Left renal pelvis (tissue), 4 donors: ENCODE measurements at places on chromosomes 1 and 21. TPM values are rescaled to one million over a fixed set of nuclear protein-coding genes. Genes with fewer than 3 reads are reported as not detected.

- DNase-seq: no peak
These were observed 122.7 kb downstream of the RYR2 start for GRCh38 chr1:237164406-237165352.

- DNase-seq: no peak
These were observed 52.5 kb downstream of the DISC1 start for GRCh38 chr1:231679109-231679508.

GRCh38 chr1:116674011-116674531 lies 6.5 kb upstream of the IGSF3 start:
- DNase-seq: no peak

DNA sequence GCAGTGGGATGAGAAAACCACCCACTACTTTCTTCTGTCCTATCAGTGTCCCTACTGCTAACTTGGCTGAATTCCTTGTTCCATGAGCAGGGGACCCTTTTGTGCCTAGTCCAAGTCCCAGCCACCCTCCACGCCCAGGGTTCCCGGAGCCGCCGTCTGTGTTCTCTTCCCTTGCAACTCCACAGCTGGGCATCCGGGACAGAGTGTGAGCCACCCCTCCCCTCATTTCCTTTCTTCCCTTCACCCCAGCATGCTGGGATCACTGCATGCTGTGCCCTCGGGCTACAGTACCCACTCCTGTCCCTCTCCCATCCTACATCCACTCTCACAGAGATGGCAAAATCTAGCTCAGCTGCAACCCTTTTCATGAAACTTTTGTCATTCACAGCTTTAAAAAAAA lies 44.5 kb downstream of the PGBD5 start:
- DNase-seq: no peak

DNA sequence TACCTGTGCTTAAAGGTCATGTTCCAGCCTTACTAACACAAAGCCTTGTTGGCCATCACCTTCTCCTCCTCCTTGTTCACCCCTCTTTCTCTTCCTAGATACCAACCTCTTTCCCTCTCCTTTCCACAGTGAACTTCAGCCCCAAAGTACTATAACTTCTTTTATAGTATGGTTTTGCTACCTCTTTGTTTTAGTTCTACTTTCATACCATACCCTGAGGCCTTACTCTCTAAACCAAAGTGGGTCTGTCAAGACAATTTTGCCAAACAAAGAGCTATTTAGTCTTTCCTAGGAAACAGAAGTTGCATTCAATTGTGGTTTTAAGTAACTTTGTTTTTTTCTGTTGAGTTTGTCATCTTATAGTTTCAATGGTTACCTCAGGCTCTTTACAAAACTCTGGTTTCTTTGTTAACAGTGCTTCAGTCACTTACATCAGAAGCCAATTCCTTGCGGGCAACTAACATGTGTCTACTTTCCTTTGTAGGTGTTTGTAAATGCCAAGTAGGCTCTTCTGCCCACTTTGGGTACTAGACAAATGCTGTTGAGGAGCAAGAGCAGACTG lies 623.9 kb upstream of the PKN2 start:
- no peak for DNase-seq

DNA sequence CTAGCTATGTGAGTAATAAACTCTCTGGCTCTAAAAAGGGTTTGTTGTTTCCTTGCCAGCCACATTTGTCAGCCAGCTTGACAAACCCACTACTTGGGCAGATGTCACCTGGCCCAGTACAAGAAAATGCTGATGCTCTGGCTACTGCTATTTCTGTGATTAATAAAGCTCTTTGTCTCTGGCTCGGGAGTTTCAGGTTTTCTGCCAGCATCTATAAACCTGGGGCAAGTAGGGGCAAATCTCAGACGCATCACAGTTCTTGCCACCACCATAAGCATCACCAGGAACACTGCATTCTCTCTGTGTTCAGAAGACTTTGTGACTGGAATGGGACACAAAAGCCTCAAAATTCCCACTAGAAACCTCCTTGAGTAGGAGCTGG lies 2.5 kb downstream of the ITLN2 start:
- DNase-seq: no peak

DNA sequence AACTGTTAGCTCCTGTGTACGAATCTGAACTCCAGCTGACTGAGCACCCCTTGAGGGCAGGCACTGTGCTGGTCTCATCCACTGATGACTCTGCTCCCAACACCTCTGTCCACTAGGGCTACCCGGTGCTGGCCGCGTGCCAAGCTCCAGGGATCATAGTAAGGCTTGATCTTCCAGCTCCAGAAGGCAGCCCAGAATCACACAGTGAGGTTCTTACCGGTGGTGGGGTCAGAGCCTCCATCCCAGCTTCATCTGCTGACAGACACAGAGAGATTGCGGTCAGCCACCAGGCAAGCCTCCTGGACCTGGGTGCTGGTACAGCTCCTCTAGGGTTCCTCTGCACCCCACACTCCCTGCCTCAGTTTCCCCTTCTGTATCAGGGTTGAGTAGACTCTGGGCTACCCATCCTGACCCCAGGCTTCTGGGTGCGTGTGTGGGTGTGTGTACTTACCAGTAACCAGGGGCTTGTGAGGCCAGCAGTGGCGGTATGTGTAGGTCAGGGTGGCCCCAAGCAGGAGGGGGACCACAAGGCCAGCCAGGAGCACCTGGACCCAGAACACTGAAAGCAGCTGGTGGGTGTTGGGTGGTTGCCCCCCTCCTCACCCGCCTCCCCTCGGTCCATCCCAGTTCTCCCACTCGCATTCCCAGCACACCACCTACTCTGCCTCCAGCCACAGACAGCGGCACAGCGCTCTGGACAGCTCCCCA lies 3.4 kb downstream of the TNFRSF25 start:
- no peak for DNase-seq

- DNase-seq: peak; percentile 70
These were observed 20.9 kb upstream of the ZNF678 start for GRCh38 chr1:227542153-227543120.

DNA sequence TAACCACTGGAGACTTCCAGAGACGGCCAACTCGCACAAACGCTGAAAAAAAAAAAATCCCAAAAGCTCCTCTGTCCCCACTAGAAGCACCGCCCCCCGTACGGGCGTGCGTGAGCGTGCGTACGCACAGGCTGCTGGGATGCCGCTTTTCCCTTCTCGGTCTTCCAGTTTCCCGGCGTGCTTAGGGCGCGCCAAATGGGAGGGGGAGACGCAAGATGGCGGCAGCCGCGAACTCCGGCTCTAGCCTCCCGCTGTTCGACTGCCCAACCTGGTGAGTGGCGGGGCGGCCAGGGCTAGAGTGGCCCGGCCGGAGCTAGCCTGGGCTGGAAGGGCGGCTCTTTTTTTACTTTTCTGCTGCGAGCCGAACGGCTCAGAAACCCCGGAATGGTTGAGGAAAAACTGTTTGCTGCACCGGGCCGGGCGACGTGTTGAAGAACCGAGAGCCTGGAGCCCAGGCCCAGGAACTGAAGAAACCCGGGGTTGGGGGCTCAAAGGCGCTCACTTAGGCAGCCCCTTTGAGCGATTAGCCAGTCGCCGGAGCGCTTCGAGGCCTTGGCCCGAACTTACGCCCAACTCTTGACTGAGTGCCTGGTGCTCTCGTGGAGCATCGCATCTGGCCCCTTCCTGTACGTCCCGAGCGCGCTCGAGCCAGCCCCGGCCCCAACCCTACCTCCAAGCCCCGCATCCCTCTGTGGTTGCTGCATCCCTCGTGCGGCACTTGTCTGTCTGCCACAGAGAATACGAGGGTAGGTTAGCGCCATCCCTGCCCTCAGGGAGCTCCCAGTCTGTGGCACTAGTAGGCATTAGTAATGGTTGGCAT lies at the start of gene PPP1R8:
Gene PPP1R8 (plus strand): TSS at position 162 of the 820 bp plus-strand sequence. CDS start 54 bp downstream, at position 216.
- peak; percentile 88 for DNase-seq

SPATA1 gene
- 3.1 TPM for polyA plus RNA-seq

DNA sequence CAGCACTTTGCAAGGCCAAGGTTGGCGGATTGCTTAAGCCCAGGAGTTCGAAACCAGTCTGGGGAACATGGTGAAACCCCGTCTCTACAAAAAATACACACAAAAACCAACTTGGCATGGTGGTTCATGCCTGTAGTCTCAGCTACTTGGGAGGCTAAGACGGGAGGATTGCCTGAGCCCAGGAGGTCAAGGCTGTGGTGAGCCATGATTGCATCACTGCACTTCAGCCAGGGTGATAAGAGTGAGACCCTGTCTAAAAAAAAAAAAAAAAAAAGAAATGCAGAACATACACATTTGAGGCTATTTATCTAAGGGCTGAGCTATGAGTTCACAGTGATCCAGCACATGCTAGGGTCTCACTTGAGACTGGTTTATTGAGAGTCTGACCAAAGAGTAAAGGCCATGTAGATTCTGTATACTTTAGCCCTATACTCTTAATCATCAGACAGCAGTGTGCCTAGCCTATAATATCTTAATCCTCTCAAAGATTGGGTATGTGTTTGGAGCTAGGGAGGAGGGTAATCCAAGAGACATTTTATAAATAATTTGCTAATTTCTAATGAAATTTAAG lies 23.9 kb downstream of the RNF2 start:
- DNase-seq: no peak

DNA sequence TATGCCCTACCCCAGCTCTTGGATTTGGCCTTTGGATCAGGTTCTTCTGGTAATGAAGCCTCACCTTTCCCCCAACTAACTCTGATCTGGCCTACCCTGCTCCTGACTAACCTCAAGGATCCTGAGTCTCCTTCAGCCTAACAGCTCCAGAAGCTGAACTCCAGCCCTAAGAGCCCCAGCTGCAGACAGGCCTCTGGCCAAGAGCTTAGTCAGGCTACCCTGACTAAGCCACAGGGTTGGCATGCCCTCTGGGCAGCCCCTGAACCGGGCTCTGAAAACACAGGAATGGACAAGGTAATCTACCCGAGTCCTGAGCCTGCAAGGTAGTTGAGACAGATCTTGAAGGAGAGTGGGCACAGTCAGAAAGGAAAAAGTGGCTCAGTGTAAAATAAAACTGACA lies 29.4 kb downstream of the COA7 start:
- DNase-seq: no peak

- DNase-seq: peak; percentile 29
These were observed 182.6 kb downstream of the VAV3 start for GRCh38 chr1:107782217-107782845.

DNA sequence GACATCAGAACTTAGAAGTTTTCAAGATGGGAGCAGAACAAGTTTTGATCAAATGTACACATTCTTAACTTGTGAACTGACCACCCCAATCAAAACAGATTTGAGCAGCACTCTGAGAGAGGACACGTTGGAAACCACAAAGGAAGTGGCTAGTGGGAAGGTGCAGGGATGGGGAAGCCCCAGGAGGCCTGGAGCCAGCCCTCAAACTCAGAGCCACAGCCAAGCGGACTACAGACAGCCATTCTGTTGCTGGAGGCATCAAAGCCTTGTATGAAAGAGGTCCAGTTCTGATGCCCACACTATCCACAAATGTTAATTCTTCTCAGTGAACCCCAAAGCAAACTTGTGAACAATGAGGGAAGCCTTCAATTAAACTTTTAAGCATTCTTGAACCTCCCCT lies 143.6 kb upstream of the RAB4A start:
- no peak for DNase-seq

DNA sequence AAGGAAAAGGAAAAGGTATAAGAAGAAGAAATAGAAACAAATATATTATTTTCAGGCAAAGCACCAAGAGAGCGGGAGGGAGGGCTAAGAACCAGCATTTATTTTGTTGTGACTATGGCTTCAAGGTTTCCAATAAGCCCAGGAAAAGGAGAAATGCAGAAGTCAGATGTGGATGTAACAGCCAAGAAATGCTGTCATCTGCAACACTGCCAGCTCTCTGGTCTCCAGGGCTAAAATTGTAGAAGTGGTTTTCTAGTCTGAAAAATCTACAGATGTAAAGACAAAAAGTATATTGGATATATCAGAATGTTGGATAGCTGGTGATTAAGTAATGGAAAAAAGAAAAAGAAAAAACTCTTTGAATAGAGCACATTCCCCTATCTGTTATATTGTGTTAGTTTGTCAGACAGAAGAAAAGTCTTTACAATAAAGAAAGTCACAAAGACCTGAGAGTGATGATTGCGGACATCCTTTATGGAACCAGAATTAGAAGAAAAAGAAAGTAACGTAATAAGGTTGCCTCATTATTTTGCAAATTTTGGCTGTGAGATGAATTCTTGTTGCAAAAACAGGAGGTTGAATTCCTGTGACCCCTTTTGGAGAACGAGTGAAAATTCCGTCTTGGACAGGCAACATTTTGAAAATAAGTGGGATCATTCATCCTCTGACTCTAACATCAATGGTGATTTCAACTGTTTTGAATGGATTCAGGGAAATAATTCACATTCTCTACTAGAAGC lies 938.1 kb downstream of the TTLL7 start:
- DNase-seq: no peak

CLCA4 gene
- not detected for polyA plus RNA-seq

GRCh38 chr1:45246760-45247159 lies 40.4 kb upstream of the ZSWIM5 start:
- no peak for DNase-seq

- no peak for DNase-seq
These were observed 450 bp upstream of the CR2 start for GRCh38 chr1:207453710-207454045.

S100A3 gene
- 0.39 TPM for polyA plus RNA-seq

DNA sequence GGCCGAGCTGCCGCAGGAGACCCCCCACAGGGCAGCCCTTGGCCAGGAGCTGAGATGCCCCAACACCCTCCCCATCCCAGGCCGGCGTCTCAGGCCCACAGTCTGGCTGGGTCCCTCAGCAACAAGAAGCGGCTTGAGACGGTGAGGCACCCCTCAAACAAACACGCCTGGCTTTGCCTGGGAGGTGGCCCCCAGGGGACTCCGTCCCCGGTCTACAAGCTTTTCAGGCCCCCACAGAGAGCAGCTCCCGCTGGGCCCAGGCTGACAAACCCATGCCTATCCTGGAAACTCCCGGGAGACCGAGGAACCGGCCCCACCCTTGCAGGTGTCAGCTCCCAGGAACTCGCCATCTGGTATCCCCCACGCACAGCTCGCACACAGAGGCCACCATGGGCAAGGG lies 67.0 kb downstream of the ARHGEF16 start:
- DNase-seq: no peak

BRDT gene
- not detected for polyA plus RNA-seq

- no peak for DNase-seq
These were observed 266.2 kb downstream of the LMO4 start for GRCh38 chr1:87594736-87595383.

GRCh38 chr1:36123356-36123755 lies 1.7 kb downstream of the COL8A2 start:
- DNase-seq: no peak

GRCh38 chr1:225896937-225897549 lies 8.1 kb upstream of the LEFTY1 start:
- no peak for DNase-seq

- no peak for DNase-seq
These were observed 27.4 kb downstream of the SYF2 start for GRCh38 chr1:25204797-25205480.
